ENCODE measurements at places on chromosomes 4 and X.

DNA sequence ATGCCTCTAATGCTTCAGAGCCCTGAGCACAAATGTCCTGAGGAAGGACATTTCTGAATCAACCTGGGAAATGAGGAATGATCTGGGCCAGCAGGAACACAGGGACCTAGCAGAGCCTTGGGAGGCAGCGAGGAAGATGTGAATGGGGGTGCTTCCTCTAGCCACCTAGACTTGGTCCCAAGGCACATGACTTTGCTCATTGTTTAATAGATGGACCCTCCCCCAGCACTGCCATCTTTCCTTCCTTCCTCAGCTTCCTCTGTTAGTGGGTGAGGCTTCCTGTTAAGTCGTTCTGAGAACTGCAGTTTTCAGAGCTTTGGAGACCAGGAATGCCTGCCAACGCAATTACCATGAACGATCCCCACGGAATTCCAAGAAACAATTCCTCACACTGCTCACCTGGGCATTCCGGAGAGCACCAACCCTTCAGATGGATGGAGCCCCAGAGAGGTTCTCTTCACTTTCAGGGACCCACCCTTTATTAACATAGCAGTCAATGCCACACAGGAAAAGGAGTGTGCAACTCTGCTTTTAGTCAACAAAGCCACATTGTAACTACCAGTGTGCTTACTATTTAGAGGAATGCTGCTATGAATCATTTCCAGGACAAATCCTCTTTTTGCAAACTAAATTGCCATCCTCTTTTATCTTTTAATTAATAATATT is 48.5 kb upstream of the STIM2 start:
- DNase-seq: no peak

DNA sequence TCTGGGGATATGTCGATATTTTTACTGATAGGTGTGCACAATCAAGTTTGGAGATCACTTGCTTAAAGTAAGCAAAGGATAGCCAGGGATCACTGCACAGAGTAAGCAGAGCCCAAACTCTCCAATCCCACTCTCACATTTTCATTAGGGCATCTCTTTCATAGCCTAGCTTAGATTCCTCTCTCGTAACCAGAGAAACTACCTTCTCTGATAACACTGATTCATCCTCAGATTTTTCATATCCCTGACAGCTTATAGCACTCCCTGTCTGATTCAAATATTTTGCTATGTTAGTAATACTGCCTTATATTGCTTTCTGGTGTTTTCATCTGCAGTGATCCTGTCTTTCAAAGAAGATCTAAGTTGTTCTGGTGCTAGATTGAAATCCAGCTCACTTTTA is 123.7 kb downstream of the CBLL2 start:
- DNase-seq: no peak

DNA sequence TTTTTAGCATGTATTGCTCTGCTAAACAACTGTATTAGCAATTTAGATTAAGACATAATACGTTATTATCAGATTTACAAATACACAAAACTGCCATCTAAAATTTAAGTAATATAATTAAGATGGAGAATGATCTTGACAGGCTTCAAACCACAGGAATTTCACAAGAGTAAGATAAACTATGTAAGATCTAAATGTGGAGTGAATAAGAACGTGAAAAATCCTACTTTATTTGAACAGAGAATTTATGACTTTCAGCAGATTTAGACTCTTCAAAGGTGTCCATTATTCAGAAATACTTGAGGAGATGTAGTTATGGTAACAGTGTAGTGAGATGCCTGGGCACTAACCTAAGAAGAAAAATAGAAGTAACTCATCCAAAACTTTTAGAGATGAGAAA is 73.2 kb downstream of the SLC4A4 start:
- DNase-seq: no peak

GRCh38 chr4:77819843-77820648 is 878 bp upstream of the CNOT6L start:
- peak; percentile 95 for DNase-seq

DNA sequence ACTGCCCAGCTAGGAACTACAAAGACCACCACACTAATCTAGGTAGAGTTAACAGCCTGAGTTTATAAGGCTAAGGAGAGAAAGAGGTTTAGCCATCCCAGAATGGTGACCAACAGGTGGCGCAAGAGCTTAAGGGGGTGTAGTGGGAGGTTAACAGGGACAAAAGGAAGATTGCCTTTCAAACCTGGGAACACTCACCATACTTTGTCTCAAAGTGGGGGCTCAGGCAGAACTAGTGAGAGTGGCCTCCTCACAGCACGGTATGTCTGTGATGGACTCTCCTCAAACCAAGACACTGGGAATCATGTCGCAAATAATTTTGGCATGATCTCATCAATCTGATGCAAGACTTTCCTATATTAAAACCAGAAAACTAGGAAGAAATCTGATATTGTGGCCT is 23.4 kb downstream of the CCNI start:
- peak; percentile 70 for DNase-seq

DNA sequence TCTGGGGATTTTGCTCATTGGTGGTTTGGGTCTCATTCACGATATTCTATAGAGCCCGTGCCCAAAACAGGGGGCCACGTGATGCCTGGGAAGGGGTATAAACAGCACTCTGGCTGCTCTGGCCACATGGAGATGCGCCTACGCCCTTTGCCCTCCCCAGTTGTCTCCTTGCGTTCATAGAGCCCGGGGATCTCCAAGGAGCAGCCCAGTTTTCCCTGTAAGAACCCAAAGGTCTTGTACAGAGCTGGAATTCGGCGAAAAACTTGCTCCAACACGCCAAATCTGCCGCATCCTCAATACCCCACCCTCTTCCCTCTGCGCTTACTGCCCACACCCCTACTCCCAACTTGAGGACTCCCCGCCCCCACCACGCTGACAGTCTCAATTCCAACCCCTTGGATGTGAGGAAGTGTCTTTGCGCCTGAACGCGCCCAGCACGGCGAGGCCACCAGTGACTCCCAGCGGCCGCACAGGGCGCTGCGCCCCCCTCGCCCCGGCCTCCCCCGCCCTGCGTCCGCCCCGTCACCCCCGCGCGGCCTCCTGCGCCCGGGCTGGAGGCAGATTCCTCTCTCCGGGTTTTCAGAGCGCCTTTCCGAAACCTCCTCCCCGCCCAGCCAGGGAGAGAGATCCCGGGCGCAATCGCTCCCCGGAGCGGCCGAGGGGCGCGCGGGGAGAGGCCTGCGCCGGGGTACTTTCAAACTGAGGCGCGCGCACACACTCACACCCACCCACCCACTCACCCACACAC is at the start of gene NHS:
NHS (plus strand) TSS at position 582 of the 748 bp plus-strand sequence. CDS start 558 bp downstream, outside the sequence.
- DNase-seq: no peak

- DNase-seq: no peak
Measured at GRCh38 chr4:186581421-186581820, 26.1 kb upstream of the MTNR1A start.

- no peak for DNase-seq
Measured at GRCh38 chr4:36338973-36339372, 57.6 kb downstream of the DTHD1 start.

DNA sequence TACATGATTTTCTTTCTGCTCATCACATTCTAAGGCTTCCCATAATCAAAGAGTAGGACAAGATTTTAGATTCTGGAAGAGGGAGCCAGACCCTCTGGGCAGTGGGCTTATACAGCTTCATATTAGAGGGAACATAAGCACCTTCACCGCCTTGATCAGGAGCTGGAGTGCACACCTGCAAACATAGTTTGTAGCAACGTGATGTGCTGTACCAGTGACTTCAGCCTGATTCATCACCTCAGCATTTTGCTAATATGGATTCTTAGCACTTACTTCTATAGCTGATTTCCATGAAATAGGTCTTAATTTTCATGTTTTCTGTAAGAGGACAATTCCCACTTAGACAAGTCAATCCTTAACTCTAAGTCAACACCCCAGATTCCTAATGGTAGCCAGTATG is 36.7 kb downstream of the PCDH18 start:
- no peak for DNase-seq

DNA sequence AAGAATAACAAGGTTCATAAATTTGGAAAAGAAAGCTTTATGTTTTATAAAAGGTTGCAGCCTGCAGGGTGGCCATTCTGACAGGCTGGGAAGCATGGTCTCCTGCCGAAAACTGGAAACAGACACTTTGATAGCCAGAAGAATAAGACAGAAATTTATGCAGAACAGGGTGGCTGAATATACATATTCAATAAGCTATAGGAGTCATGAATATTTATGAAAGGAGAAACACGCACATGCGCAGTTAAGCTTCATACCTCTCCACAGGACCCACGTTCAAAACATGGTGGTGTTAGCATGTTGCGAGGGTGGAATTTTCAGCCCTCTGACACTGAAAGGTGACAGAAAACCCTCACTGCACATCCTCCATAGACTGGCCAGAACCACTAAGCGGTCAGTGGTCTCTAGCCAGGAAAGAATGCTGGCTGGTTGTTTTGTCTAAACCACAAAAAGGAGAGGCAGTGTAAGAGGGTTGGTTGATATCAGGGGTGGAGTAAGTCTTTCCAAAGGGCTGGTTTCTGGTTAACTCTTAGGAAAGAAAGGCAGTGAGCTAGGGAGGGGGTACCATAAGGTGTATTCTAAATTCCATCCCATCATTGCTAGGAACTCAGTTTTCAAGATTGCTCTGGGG is 58.2 kb downstream of the ANXA10 start:
- no peak for DNase-seq

- DNase-seq: no peak
Measured at GRCh38 chr4:57040510-57040909, 61.8 kb downstream of the POLR2B start.

DNA sequence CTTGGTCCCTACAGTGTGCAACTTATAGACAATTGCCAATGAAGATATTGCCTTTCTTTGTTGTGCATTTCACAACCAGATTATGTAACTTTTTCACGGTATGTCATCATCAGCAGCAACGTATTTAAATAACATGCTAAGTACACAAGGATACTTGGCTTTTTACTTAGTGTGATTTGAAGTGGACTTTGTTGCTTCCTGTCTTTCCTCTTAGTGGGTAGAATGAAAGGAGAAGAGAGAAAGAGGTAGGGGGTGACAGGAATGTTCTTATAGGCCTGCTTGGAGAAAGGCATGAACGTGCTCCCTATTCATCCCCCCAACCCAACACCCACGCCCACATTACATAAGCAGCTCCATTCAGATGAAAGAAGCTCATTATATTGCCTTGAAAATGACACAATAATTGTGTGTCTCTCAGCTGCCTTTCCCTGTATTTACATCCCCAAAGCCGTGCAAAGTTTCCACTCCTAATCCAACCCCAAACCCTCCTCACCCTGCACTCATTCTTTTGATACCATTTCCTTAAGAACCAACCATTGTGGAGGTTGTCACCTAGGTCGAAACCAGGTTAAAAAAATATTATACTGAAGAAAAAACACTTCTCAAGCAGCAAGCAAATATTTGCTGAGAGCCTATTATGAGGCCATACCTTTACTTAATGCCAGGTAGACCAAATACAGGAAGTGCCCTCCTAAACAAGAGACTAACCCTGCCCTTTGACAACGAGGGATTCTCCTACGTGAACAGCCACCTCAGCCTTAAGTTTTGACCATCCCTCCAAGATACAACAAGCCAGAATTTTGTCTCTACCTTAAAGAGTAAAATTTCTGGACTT is 25.2 kb upstream of the GK start:
- DNase-seq: no peak

DNA sequence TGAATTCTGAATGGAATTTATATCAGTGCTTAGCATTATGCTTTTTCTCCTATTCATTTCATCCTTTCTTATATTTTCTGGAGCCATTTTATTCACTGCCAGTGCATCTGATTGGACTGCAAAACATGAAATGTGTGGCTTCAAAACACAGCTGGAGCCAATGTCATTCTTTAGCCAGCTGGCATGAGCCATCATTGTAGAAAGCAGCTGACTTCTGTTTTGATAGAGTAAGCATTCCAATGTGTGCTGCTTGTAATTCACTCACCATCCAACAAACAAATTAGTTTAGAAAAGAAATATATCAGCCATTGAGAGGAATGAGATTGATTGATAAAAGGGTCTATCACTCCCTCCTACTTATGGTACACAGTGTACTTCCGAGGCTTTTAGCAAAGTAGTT is 2616.0 kb downstream of the ARAP2 start:
- no peak for DNase-seq

- DNase-seq: no peak
Measured at GRCh38 chr4:17567271-17567670, 9.7 kb upstream of the LAP3 start.

- no peak for DNase-seq
Measured at GRCh38 chr4:88225232-88226105, 58.9 kb downstream of the PPM1K start.

- DNase-seq: no peak
Measured at GRCh38 chr4:31918891-31919290, 1198.7 kb downstream of the PCDH7 start.

DNA sequence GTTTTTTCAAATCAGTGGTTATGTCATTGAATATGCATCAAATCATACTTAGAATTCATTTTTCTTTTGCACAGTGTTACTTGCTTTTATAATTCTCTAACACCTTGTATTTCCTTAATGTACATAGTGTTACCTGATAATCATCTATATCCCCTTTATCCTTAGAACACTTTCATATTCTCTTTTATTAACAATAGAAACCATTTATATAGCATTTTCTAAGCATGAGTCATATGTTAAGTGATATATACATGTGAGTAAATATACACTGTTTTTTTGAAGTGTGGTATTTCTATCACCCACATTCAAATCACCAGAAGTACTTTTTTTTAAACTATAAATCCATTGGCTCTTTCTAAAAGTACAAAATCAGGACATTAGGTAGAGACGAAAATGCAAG is 15.3 kb downstream of the EPHA5 start:
- no peak for DNase-seq

- DNase-seq: no peak
Measured at GRCh38 chrX:149950681-149951080, 12.4 kb upstream of the EOLA2 start.

GRCh38 chr4:30696191-30696590 is 24.0 kb upstream of the PCDH7 start:
- DNase-seq: no peak

DNA sequence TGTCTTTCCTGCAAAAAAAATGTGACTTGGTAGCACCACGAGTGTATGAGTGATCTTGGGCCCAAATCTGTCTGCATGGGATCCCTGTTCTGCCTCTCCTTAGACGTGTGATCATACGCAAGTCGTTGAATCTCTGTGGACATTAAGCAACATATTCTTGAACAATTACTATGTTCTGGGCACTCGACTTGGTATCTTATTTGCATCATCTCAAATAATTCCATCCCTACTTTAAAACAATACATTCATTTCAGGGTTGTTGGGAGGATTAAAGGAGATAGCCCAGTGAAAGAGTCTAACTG is 145.4 kb upstream of the CPEB2 start:
- no peak for DNase-seq

GRCh38 chr4:113385281-113385899 is 335.9 kb downstream of the ANK2 start:
- DNase-seq: no peak

GRCh38 chrX:24928114-24928513 is 87.7 kb downstream of the ARX start:
- DNase-seq: no peak

- DNase-seq: no peak
Measured at GRCh38 chrX:134570509-134570846, 87.8 kb downstream of the PLAC1 start.

- no peak for DNase-seq
Measured at GRCh38 chrX:10230222-10230621, 73.4 kb downstream of the CLCN4 start.

- no peak for DNase-seq
Measured at GRCh38 chr4:151933122-151933827, 172.5 kb upstream of the GATB start.

- peak; percentile 79 for DNase-seq
Measured at GRCh38 chrX:79270401-79270800, 96.7 kb downstream of the ITM2A start.

All from activated T-cell treated with anti-CD3 and anti-CD28 coated beads, Interleukin-2, amount 50 U/mL, for 48 hours (primary cell).